Left ventricle myocardium inferior (tissue), 1 donor: ENCODE measurements at places on chromosomes 13 and 19.

DNA sequence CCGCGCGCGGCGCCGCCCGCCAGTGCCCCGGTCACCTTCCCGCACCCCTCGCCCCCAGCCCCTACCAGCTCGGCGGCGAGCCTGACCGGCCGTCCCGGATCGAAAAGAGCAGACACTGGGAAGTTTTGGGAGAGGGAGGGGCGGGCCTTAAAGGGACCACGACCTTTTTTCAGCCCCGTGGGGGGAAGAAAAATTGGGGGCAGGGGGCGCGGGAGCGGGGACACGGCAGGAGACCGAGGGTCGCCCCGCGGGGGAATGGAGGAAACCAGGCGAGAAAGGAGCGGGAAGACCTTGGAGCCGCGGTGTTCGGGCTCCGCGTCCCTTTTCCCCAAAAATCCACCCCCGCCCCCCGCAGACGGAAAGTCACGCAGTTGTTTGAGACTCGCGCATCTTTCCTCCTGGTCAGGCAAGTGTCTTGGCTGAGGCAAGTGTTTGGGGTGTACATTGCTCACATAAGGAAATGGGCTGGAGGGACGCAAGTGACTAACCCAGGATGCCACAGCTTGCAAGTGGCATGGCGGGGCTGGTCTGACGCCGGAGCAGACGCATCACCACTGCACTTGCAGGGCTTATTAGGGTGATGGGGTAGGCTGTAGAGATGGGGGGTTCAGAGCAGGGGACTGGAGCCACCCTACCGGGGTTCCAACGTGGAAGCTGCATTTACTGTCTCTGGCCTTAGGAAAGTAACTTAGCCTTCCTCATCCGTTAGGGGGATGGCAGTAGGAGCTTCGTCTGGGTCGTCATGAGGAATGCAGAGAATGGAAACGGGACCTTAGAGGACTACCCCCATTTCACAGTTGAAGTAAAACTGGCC, 2.7 kb upstream of the HNRNPL start:
- DNase-seq, result peak; percentile 69

DNA sequence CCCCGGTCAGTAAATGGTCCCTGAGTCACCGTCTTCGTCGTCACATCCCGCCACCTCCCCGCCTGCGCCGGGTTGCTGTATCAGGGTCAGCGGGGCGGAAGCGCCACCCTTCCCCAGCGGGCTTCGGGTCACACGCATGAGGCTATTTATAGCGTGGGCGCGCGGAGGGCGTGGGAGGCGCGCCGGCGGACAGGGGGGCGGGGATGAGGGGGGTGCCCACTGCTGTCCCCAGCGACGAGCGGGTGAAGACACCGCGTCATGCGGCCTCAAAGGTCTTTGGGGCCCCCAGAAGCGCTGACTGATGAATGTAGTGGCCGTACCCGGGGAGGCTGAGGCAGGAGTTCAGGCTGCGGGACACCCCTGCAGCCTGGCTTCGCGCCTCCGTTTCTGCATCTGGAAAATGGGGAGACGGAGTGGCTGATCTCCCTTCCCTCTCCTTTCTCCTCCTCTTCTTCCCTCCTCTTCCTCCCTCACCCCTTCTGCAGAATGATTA, 7.9 kb downstream of the UNC13A start:
- peak; percentile 82 for DNase-seq

- no peak for DNase-seq
These were observed 280.8 kb downstream of the ABCC4 start for GRCh38 chr13:95020298-95020987.

- DNase-seq, result no peak
These were observed 9.9 kb downstream of the IRF2BP1 start for GRCh38 chr19:45876161-45876410.

- no peak for DNase-seq
These were observed 41.6 kb downstream of the MYO9B start for GRCh38 chr19:17116996-17117702.

DNA sequence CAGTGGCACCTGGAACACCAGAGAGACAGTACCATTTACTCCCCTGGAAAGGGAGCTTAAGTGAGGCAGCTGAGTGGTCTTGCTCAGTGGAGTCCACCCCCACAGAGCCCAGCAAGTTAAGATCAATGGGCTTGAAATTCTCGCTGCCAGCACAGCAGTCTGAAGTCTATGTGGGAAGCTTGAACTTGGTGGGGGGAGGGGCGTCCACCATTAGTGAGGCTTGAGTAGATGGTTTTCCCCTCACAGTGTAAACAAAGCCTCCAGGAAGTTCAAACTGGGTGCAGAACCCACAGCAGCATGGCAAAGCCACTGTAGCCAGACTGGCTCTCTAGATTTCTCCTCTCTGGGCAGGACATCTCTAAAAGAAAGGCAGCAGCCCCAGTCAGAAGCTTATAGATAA, 30.3 kb upstream of the CEACAM4 start:
- DNase-seq, result no peak

DNA sequence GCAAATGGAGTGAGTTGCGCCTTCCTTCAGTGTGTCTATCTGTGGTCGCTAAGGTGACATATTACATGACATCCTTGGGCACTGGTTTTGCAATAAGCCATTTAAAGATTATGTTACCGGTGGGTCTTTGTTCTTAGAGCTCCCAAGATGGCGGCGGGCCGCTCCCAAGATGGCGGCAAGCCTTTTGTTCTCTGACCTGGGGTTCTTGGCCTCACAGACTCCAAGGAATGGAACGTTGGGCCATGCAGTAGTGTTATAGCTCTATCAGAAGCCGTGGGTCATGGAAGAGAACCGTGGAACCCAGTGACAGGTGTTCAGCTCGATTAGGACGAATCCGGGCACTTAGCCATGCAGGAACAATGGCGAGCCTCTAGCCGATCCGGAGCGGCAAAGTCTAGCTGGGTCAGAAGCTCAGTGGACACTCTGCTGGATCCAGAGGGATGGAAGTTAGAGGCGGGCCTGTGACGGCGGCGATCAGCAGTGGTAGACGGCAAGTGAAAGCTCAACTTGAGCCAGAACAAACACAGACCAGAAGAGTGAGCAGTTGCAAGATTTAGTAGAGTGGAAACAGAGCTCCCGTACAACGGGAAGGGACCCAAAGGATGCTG, 188.6 kb downstream of the TEX29 start:
- DNase-seq, result no peak

DNA sequence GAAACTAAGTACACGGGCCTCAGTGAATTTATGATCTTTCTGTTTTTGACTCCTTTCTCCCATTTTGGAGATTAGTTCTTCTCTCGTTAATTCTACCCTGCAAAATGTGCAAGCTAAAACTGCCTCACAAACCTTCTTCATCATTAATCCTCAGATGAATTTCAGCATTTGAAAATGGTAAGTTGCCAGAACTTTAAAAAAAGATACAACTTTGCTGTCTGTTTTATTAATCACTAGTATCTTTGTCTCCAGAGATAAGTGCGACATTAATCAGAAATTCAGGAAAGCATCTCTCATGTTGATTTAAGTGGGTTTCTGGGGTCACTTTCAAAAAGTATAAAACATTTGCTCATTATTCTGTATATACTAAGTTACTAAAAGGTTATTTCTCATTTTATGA, 227.0 kb upstream of the RXFP2 start:
- no peak for DNase-seq

DNA sequence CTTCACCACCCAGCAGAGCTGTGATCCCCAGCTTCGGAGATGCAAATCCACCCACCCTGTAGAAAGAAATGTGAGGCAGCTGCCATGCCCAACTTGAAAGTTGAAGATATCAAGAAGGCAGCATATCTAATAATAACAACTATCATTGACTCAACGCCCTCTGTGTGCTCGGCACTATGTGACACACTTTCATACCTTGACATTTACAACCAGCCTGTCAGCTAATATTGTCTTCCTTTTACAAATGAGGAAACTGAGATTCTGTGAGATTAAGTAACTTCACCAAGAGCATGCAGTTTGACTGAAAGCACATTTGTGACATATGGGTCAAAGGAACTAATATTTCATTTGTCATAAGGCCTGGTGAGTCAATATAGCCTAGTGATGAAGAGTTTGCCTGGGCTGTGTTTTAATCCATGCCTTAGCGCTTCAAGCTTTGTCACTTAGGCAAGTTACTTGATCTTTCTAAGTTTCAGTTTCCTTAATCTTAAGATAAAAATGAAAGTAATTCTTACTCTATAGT, 137.0 kb downstream of the FLT1 start:
- DNase-seq, result no peak

DNA sequence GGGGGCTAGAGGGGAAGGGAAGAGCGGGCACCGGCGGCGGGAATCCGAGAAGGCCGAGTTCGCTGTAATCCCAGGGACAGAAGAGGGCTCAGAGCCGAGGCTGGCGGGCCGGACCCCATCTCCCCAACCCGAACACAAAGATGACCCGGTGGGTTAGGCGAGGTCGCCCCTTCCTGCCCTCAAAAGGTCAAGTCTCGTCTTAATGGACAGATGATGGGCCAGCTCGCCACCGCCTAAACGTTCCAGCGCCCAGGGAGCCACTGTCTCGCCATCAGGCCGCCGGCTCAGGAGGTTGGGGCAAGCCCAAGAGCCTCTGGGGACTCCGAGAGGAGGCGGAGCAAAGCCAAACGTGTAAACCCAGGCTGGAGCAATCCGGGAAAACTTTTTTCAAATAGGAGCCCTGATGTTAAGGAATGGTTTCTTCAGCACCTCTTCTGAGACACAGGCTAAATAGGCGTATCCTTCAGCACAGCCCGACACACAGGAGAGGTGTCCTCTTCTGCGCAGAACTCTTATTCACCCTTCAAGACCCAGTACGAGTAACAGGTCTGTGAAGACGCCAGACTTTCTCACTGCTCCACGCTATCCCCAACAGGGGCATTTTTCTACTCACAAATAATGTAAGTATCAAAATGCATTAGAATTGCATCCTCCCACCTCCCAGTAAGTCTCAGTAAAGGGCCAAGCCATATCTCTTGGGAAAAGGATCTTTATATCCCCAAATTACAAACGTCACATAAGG, 6.3 kb upstream of the POU4F1 start:
- DNase-seq, result no peak

- DNase-seq, result no peak
These were observed 14.2 kb downstream of the ZIC2 start for GRCh38 chr13:99995589-99996380.

GRCh38 chr19:43763473-43763939, 8.7 kb upstream of the SMG9 start:
- DNase-seq, result no peak
